ENCODE measurements at places on chromosomes 6 and 20.

DNA sequence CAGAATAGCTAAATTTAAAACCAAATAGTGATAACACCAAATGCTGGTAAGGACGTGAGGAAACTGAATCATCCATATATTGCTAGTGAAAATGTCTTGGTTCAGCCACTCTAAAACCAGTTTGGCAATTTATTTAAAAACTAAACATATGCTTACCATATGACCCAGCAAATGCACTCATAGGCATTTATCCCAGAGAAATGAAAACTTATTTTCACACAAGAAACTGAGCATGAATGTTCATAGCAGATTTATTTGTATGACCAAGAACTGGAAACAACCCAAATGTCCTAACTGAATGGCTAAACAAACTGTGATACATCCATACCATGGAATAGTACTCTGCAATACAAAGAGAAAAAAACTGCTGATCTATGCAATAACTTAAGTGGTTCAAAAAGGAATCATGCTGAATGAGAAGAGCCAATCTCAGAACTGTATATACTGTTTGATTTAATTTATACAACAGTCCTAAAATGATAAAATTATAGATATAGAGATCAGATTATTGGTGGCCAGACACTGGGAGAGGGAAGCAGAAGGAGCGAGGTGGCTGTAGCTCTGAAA is 115.6 kb upstream of the ADGRF1 start:
- no peak for DNase-seq

DNA sequence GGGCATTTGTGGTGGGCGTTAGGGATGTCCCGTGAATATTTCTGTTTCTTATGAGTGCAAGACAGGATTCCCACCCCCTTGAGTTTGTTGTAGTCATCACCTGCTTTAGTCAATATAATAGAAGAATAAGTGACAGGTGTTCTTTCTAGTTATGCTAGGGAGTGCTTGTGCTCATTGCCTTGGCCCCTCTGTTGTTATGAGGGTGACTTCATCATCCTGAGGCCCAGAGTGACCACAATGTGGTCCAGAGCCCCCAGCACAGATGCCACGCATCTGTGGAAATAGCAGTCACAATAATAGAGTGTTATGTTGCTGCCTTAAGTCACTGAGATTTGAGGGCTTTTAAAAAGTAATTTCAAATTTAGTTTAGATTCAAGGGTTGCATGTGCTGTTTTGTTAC is 42.4 kb downstream of the GGTLC1 start:
- no peak for DNase-seq

GRCh38 chr6:168916576-168917211 is 337.0 kb downstream of the THBS2 start:
- peak; percentile 81 for DNase-seq

- DNase-seq: no peak
These were observed 46.0 kb downstream of the DSTN start for GRCh38 chr20:17615645-17616479.

GRCh38 chr6:86682297-86682696 is 255.0 kb upstream of the HTR1E start:
- DNase-seq: no peak

DNA sequence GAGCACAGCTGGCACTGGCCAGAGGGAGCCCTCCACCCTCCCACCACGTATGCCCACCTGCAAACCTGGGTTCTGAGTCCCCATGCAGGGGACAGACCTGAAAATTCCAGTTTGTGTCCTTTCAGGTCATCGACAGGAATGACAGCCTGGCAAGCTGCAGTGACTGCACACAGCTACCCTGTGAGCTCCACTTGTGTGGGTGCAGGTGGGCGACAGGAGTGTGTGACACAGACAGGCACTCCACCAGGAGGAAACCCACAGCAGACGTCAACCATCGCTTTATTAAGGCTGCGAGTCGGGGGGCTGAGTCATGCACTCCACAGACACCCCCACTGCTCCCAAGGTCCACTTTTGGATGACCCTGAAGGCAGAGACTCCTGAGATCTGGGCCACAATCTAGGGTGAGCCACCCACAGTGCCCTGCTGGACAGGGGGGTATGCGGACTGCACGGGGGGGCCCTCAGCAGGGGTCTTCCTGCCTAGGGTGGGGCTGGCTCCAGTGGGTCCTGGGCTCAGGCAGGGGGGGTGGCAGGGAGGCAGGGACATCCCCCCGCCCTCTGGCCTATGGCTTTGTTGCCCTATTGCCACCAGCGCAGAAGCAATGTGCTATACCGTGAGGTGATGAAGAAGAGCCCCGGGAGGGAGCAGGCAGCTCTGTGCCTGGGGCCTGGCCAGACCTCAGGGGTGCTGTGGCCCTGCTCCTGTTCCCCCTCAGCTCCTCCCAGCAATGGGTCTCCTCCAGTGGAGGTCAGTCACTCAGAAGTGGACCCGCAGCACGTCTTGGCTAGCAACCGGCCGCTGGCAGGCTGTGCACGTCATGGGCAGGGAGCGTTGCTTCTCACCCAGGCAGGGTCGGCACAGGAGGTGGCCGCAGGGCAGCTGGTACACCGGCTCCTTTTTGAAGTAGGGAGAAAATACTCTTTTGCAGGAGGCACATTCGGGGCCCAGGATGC is 25.1 kb upstream of the AVP start:
- DNase-seq: no peak

Measured in RPMI7951 (cell line).